ENCODE measurements at places on chromosomes 5 and 9.

DNA sequence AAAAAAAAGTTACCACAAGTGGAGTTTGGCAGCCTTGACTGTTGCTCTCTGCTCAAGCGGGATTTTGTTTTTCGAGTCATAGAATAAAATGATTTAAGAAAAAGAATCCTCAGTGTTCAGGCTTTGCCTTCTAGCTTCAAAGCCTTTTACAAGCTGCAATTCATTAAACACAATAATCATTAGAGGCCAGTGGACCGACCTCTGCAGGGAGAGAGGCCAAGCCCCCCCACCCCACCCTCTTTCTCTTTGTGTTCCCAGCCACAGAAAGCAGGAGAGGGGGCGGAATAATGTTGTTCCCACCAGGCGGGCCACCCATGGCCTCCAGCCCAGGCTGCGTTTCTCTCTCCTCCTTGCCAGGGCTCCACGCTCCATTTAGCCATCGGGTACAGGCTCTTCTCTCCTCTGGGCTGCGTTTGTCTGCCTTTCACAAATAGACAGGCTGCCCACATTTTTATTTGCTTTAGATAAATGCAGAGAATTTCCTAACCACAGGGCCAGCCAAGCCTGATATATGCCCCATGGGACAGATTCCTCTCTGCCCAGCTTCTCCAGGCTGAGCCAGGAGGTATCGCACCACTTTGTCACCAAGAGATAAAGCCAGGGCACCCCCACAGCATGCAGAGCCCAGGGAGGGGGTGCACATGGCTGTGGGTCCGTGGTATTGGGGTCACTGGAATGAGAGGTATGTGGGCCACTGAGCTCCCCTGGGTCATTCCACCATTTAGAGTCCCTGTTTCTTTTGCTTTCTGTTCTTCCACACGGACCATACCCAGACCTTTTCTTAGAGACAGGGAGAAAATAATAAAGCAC lies 318.8 kb downstream of the PIK3R1 start:
- no peak for DNase-seq

- DNase-seq = no peak
Measured at GRCh38 chr5:163163858-163164257, 273.5 kb upstream of the CCNG1 start.

- no peak for DNase-seq
Measured at GRCh38 chr5:108078882-108079281, 303.0 kb downstream of the FBXL17 start.

- no peak for DNase-seq
Measured at GRCh38 chr5:41841325-41841724, 28.9 kb downstream of the OXCT1 start.

DNA sequence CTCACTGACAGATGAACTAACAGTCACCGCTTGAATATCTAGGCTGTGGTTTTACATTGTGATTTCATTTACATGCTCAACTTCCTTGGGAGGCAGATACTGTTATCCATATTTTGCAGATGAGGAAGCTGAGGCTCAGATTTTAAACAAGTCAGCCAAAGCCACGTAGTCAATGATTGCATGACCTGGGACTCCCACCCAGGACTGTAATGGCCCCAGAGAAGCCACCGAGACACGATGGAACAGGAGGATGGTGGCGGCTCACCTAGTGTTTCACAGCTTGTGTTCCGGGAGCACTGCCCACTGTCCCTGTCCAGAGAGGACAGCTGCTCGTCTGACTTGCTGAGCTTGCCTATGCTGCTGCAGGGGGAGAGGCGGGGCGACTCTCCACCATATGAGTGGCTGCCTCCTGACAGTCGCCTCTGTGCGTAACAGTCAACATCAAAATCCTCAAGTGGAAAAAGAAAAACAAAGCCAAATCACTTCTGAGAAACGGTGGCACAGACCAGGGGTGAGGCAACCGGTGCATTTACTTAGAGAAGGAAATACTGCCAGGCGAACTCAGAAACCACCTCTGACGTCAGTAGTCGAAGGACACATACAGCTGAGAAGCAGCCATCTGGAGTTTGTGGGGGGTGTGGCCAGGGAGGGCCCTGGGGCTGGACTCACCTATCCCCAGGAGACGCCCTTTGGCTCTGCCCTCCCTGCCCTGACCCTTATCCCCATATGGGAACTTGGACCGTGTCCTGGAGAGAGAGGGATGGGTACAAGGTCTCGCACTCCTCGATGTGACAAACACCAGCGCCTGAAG lies 82.5 kb downstream of the PRRT1B start:
- DNase-seq = no peak

DNA sequence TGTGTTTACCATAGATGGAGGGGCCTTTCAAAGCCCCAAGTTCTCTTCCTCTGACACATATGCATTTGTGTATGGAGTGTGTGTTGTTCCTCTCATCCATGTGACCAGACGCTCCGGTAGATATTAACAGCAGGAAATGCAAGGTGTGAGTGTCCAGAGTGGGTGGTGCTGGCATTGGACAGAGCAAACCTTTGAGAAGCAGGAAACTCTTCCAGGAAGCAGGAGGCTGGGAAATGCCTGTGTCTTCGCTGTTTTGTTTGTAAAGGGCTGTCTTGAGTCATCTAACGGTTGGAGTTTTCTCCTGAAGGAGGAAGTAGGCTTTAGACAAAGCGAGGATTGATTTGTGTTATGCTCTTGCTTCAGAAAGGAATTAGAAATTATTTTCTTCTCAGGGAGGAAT lies 370.9 kb downstream of the PLK2 start:
- DNase-seq = no peak

DNA sequence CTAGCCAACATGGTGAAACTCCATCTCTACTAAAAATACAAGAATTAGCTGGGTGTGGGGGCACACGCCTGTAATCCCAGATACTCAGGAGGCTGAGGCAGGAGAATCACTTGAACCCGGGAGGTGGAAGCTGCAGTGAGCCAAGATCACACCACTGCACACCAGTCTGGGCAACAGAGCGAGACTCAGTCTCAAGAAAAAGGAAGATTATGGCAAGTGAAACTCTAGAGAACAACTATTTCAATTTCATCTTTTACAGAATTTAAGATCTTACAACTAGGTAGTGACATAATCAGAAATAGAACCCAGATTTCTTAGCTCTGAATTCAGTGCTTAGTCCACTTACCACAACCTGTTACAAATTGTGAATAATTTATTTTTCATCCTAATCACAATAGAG lies 108.8 kb upstream of the MAP3K1 start:
- no peak for DNase-seq

GRCh38 chr5:136012041-136012804 lies 16.6 kb upstream of the TGFBI start:
- DNase-seq = no peak

DNA sequence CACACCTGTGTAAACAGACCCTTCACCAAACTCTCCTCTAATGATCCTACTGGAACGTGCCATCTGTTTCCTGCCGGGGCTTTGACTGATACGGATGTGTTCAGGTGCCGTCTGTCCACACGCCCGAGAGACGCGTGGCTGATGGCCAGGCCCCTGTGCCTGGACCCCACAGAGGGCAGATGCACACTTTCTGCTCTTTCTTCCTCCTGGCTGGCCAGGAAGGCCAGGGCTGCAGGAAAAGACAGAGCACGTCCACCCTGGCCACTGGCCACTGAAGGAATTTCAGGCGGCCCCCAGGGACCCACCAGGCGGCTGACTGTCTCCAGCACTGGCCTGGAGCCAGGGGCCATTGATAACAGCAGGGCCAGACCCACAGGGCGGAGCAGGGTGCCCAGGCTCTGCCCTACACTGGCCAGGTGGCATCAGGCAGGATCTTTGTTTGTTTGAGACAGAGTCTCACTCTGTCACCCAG lies 3.6 kb upstream of the ENG start:
- no peak for DNase-seq

GRCh38 chr5:56415356-56415765 lies 182.2 kb upstream of the ANKRD55 start:
- no peak for DNase-seq

DNA sequence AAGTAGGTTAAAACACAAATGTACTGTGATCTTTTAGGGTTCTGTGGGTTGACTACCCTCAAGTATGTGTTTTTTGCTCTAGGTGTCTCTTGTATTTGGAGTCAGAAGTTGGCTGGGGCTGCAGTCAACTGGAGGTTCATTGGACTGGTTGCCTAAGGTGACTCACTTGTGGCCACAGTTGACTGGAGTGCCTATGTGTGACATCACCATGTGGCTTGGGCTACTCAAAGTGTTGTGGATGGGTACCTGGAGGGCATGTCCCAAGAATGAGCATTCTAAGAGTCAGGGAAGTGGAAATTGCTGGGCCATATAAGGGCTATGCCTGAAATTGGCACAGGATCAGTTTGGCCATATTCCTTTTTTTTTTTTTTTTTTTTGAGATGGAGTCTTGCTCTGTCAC lies 27.4 kb downstream of the SNX30 start:
- DNase-seq = no peak

- DNase-seq = no peak
Measured at GRCh38 chr9:90854637-90855175, 53.1 kb downstream of the SYK start.

- no peak for DNase-seq
Measured at GRCh38 chr9:84829471-84829870, 159.9 kb downstream of the NTRK2 start.

GRCh38 chr5:147204576-147204975 lies 30.2 kb upstream of the STK32A start:
- no peak for DNase-seq

GRCh38 chr5:106766916-106767315 lies 903.8 kb downstream of the EFNA5 start:
- DNase-seq = no peak

- DNase-seq = no peak
Measured at GRCh38 chr9:121360601-121361374, 9.3 kb downstream of the STOM start.

- no peak for DNase-seq
Measured at GRCh38 chr5:111983459-111983858, 226.5 kb upstream of the NREP start.

DNA sequence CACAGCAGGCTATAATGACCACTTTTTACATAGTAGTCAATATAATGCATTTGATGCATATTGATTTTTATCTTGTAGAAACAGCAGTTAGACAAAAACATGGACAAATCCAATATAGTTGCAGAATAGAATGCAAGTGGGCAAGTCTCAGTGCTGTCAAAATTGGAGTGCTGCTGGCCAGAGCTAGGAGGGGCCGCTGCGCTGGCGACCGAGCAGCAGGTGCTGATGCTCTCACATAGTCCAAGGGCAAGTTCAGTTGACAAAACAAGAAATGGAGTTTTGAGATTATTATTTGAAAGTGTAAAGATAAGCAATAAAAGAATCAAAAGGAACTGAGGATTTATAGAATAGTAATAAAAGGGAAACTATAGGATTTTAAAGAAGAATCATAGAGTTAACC lies 60.6 kb upstream of the CDK20 start:
- DNase-seq = no peak

- no peak for DNase-seq
Measured at GRCh38 chr9:105737205-105737604, 42.9 kb downstream of the TMEM38B start.

- no peak for DNase-seq
Measured at GRCh38 chr9:80191108-80191507, 619.3 kb downstream of the TLE4 start.

- no peak for DNase-seq
Measured at GRCh38 chr9:122186301-122186700, 26.6 kb downstream of the MORN5 start.

- DNase-seq = no peak
Measured at GRCh38 chr9:119184265-119184936, 184.8 kb downstream of the BRINP1 start.

DNA sequence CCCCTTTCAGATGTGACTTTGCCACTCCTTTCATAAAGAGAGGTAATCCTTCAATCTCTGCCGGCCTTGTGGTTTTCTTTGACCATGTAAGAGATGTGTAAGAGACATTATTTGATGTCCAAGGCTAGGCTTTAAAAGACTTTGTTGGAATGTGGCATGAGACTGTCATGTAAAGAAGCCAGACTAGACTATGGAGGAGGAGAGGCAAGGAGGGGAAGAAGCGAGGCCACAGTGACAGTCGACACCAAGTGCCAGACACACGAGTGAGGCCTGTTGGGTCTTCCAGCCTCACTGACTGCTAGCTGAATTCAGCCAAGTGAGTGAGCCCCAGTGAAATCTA lies 1013.3 kb downstream of the MAT2B start:
- no peak for DNase-seq

DNA sequence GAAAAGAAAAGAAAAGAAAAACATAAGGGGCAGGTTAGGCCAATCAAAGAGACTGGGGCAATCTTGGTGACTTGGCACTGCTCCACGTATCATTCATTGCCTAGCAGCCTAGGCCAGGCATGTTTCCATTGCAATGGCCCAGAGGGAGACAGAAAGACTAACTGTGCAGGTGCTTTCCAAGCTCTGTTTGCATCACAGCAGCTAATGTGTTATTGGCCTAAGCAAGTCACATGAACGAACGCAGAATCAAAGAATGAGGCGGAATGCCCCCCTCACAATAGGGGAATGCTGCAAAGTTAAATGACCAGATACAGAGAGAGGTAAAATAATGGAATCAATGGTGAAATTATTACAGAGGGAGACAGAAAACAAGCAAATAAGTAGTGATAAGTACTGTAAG lies 11.1 kb upstream of the VPS13A start:
- DNase-seq = no peak

GRCh38 chr5:172841256-172841655 lies 7.2 kb downstream of the ERGIC1 start:
- DNase-seq = no peak

GRCh38 chr9:79382458-79382857 lies 189.3 kb upstream of the TLE4 start:
- no peak for DNase-seq

DNA sequence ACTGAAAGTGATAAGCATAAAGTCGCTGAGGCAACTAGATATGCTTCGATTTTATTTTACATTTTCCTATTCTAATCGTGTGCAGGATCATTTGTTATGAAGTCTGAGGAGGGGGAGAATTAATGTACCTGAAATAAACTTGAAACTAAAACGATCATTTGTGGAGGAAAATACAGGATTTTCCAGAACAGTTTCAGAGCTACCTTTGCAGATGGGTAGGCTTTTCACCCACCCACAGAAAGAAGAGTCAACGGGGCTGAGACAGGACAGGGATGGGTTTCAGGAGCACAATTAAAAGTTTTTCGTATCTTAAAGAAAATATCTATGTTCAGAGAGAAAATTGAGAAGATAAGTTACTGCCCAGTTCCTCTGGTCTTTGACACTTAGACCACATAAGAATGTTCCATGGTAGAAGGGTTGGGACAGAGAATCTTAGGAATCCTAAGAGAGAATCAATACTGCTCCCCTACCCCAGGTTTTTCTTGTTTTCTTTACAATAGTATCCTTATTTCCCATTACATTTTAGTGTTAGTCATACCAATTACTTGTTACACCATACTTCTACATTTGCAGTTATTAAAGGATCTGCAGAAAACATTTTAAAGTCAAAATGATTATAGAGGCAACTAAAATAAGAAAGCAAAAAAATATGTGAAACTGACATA lies 211.4 kb downstream of the DEPDC1B start:
- DNase-seq = no peak
